ENCODE measurements at places on chromosomes 1 and 21.

DNA sequence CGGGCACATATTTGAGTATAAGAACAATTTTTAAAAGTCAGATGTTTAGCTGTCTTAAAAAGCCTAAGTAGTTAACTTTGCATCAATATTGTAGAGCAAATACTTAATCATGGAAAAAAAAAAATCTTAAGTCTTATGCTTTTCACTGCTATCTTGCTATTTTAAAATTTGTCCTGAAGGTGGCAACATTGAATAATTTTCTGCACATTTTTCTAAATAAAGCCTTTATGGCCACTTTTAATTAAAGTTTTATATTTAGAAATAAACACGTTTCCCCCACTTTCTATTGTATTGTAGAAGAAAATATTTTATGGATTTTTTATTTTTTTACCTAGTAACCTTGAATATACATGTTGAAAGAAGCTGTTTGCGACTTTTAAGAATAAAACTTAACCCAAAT lies 198.8 kb downstream of the AMY1C start:
- DNase-seq: no peak

GRCh38 chr1:50529510-50529909 lies 106.3 kb upstream of the DMRTA2 start:
- DNase-seq: no peak

DNA sequence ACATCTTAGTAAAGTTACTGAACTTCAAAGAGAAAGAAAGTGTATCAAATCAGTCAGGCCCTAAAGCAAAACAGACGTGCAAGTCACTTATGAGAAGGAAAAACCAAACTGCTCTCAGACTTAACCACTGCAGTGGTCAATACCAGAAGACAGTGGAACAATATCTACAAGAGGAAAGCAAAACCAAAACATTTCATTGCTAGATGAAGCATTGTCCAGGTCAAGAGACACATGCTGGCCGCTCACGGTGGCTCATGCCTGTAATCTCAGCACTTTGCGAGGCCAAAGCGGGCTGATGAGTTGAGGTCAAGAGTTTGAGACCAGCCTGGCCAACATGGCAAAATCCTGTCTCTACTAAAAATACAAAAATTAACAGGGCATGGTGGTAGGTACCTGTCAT lies 82.0 kb upstream of the MROH9 start:
- DNase-seq: no peak

GRCh38 chr1:15099441-15100120 lies 54.0 kb upstream of the TMEM51 start:
- no peak for DNase-seq

GRCh38 chr1:246959944-246960693 lies 28.4 kb upstream of the AHCTF1 start:
- DNase-seq: no peak

DNA sequence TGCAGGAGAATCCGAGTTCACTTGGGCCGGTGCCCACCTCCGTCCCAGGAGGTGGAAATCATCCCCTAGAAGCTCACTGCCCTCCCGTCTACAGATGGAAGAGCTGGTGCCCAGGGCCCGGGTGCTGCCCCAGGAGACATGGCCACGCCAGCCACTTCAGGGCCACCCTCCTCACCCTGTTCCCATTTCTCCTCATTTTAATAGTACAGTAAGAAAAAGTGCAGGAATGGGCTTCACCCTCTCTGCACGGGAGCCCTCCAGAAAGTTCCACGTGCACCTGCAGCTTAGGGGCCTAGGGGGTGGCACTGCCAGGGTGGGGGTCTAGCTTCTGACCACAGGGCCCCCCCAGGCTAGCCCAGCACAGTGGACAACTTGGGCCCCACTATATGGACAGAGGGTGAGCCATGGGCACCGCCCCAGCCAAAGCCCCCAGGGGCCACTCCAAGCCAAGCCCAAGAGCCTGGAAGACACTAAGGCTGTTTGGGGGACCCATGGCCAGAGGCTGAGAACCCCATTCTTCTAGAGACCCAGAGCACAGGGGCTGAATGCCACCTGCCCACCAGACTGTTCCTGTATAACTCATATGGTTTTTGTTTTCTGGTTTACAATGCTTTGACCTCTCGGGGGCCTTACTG lies 3.4 kb upstream of the FTCD start:
- no peak for DNase-seq

GRCh38 chr1:21693732-21694131 lies 24.6 kb upstream of the RAP1GAP start:
- DNase-seq: no peak

DNA sequence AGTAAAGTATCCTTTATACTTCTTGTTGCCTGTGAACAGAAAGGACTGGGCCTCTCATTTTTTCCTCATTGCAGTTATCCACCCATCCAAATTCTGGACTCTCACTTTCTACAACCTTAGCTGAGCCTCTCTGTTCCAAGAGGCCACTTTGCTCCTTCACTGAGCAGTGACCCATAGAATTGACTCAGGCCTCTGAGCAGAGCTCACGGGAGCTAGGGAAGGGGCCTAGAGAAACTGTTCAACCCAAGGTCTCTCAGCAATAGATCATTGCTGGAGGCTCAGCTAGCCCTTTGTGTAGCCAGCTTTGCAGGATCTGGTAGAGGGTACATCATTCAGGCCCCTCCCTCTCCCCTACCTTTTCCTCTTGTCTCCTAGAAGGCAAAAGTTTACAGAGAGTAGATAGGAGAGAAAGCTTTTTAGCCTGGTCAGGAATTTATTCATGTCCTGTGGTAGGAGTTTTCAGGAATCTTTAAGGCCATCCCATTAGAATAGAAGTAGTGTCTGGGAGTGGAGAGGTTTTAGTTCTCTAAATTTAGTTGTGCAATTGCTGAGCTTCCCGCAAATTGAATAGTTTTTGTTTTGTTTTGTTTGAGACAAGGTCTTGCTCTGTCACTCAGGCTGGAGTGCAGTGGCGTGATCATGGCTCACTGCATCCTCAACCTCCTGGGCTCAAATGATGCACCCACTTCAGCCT lies 6.7 kb downstream of the INTS3 start:
- no peak for DNase-seq

- DNase-seq: no peak
These were observed 100.2 kb downstream of the HMCN1 start for GRCh38 chr1:185834371-185834905.

GRCh38 chr1:39842836-39843235 lies 40.5 kb downstream of the TRIT1 start:
- DNase-seq: no peak

DNA sequence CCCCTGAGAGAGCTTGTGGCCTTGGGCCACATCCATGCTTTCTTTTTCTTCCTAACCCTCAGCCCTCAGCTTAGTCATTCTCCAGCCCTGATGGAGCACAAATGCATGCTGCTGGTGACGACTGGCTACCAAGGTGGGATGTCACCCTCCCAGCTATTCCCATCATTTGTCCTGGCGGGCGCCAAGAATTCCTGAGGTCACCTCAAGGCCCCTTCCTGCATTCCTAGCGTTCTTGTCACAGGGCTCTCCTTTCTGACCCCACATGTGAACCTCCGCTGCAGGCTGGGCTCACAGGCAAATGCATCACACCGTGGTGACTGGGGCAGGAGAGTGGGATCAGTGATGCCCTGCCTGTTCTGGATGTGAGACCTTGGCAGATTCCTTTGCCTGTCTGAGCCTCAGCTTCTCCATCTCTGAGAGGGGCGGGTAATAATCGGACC lies 53.4 kb upstream of the IFFO2 start:
- DNase-seq: no peak

DNA sequence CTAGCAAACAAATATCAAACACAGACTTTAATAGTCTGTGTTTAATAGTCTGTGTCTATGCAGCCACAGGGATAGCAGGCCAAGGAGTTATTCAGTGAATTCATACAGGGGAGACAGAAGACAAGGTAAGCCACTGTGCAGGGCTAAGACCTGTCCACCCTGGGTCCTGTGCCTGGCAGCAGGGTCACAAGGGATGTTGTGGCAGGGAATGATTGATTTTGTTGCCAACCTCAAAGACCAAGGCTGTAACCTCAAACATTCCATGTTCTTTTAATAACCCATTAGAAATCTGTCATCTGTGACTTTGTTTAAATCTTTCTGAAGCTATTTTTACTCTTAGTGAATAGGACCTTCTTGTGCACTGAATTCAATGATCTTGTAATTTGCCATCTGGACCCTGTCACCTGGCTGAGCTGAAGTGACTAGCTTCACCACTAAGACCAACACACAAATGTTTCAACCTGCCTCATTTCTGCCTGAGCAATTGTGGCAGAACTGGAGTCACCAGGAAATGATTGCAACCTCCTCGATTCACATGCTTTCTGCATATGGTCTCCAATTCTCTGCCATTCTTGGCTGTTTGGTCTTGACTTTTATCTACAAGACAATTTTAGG lies 154.2 kb downstream of the ASTN1 start:
- no peak for DNase-seq

GRCh38 chr1:229751610-229752009 lies 125.6 kb downstream of the URB2 start:
- no peak for DNase-seq

DNA sequence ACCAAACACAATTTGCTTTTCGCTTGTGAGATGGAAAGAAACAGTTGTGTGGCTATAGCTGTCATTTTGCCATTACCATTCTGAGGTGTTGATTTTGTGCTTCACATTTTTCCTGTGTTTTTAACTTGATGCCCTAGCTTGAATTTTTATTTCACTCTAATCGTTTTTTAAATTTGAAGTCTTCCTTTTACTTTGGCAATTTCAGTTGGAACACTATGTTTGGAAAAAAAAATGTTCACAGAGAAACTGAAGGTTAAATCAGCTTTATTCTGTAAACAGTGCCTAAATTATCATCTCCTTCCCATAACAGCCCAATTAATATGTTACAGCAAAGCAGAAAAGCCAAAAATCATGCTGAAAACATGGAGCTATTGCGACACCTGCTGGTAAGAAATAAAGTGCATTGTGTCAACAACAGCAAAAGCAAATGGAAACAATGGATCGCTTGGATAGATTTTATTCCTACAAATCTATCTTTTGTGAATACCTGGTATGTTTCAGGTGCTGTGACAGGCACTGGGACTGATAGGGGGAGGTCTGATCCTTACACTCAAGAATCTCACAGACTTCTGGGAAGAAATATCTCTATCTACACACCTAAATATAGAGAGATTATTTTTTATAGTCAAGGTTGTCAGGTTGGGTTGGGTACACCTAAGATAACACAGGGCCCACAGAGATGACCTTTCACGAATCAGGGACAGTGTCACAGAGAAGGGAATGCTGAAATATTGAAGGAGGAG lies 16.2 kb upstream of the ERICH3 start:
- DNase-seq: no peak

DNA sequence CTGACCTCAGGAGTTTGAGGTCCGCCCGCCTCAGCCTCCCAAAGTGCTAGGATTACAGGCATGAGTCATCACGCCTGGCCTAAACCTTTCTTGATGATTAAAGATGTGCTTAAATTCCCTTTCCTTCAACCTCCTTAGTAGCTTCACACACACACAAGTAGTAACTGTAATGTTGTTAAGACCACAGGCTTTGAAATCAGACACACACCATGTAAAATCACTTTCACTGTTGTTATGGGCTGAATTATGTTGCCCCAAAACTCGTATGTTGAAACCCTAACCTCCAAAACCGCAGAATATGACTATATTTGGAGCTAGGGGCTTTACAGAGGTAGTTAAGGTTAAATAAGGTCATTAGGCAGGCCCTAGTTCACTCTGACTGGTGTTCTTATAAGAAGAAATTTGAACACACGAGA lies 180.2 kb downstream of the NR5A2 start:
- DNase-seq: no peak
